Jurkat, Clone E6-1 (cell line): ENCODE measurements at places on chromosomes 1 and 21.

GRCh38 chr1:65478379-65479026 lies 58.0 kb downstream of the LEPR start:
- no peak for DNase-seq

GRCh38 chr21:34603002-34603709 lies 11.8 kb downstream of the RCAN1 start:
- no peak for DNase-seq

DNA sequence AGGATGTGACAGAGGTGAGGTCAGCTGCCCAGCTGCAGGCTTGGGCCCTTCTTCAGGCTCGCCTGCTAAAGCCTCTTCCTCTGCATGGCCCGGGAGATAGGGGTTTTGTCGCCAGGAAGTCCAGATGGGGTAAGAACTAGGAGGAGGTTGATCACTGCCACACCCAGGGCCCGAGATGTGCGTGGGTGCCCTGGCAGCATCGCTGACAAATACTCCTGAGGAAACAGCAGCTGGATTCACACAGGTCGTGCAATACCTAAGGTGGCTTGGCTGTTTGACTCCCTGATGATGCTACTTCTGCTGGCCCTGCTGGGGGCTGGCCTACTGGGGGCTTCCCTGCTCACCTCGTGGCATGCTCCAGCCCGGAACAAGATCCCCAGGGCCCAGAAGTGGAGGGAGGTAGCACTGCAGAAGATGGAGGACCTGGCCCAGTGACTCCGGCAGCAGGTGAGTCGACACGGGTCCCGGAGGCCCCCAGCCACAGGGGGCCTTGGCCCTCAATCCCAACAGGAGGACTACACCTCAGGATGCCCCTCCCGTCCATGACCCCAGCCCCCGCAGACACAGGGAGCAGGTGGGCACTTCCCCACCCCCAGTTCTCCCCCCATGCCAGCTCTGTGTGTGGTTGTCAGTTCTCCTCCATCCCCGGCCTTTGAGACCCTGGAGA lies 29.6 kb downstream of the FAAH start:
- no peak for DNase-seq

GRCh38 chr1:55827350-55827749 lies 612.2 kb upstream of the USP24 start:
- DNase-seq = no peak

- DNase-seq = no peak
Observed at GRCh38 chr1:233443040-233443760, 115.7 kb downstream of the MAP3K21 start.

DNA sequence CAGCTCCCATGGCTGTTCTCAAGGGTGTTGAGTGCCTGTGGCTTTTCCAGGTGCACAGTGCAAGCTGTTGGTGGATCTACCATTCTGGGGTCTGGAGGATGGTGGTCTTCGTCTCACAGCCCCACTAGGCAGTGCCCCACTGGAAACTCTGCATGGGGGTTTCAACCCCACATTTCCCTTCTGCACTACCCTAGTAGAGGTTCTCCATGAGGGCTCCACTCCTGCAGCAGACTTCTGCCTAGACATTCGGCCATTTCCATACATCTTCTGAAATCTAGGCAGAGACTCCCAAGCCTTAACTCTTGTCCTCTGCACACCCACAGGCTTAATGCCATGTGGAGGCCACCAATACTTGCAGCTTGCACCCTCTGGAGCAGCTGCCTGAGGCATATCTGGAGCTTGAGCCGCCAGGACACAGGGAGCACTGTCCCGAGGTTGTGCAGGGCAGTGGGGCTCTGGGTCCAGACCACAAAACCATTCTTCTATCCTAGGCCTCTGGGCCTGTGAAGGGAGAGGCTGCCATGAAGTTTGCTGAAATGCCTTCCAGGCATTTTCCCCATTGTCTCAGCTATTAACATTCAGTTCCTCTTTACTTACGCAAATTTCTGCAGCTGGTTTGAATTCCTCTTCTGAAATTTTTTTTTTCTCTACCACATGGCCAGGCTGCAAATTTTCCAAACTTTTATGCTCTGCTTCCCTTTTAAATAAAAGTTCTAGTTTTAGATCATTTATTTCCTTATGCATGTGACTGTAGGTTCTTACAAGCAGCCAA lies 8.8 kb upstream of the CAPN8 start:
- no peak for DNase-seq

DNA sequence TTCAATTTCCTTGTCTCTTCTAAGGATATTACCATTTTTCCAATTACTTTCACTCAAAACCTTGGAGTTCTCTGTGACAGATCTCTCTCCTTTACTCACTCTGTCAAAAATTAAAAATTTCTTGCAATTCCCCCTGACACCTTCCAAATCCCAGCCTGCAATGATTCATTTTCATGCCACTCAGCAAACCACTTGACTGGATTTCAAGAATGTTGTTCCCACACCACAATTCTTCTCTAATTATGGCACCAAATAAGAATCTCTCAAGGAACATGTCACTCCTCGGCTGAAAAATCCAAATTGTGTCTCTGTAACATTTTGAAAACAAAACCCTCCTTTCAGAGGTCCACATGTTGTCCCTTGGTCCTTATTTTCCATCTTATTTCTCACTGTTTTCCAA lies 438.9 kb upstream of the ZP4 start:
- DNase-seq = no peak

GRCh38 chr1:51385776-51386175 lies 55.4 kb upstream of the TTC39A start:
- no peak for DNase-seq

DNA sequence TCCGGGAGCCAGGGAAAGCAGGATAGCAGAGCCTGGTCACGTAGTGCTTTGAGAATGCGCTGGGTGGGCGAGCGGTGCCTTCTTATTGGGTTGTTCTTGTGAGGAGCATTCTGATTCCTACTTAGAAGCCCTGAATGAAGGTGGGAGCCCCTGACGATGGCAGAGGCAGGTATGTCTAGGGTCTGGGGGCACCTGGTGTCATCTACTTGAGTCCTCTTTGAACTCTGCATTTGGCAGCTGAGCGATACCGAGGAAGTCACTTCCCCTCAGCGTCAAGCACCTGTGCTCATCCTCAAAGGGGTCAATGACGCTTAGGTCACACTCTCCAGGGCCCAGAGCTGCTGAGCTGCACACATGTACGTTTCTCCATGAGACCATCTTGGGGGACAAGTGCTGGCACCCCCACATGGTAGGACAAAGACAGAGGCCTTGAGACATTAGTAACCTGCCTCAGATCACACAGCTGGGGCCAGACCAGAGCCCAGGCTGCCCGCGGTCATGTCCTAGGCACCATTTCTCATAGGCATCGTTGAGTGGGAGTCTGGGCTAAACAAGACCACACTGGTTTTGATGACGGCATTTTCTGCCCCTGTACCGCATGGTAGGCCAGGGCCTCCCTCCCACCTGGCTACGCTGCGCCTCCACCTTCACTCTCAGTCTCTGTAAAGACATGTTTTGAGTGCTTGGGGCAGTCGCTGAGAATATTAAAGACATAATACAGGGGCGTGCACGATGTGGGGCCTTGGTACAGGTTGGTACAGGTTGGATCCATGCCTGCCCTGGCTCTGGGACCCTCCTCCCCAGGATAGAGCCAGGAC lies 69.1 kb upstream of the ABCG1 start:
- DNase-seq = no peak

- DNase-seq = no peak
Observed at GRCh38 chr1:63747445-63747844, 26.4 kb upstream of the ROR1 start.

DNA sequence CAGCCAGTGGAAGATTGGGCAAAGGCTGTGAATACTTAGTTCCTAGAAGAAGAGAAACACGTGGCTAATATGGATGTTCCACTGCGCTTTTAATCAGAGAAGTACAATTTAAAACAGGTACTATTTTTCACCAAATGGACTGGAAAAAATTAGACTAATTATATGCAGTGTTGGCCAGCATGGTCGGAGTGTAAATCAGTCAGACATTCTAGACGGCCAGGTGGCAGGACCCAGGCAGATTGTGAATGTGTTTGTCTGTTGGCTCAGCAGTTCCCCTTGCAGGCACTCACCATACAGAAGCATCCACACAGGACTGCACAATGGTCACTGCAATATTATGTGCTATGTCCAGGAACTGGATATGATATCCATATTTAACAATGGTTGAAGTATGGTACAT lies 23.9 kb upstream of the SLC25A34 start:
- DNase-seq = no peak

- DNase-seq = no peak
Observed at GRCh38 chr1:242205622-242206489, 207.0 kb upstream of the MAP1LC3C start.

GRCh38 chr21:19844334-19844733 lies 1153.9 kb upstream of the NCAM2 start:
- DNase-seq = no peak

- DNase-seq = peak; percentile 51
Observed at GRCh38 chr1:246724731-246725095, 504 bp downstream of the SCCPDH start.

GRCh38 chr1:112507921-112508277 lies 866 bp upstream of the WNT2B start:
- DNase-seq = no peak

DNA sequence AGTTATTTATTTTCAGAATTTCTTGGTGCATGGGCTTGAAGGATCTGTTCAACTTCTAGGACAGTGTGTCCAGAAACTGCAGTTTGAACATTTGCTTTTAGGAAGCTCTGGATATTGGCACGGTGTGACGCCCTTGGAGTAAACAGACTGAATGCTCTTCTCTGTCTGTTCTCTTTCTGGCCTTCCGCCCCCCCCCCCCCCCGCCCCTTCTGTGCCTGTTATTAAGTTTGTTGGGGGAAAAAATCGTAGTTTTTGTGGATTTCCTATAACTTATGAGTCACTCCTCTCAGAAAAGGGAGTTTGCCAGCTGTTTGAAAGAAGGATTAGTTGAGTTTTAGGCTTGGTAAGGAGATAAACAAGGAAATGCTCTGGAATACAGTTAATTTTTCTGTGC lies 1.2 kb downstream of the KCTD3 start:
- no peak for DNase-seq

DNA sequence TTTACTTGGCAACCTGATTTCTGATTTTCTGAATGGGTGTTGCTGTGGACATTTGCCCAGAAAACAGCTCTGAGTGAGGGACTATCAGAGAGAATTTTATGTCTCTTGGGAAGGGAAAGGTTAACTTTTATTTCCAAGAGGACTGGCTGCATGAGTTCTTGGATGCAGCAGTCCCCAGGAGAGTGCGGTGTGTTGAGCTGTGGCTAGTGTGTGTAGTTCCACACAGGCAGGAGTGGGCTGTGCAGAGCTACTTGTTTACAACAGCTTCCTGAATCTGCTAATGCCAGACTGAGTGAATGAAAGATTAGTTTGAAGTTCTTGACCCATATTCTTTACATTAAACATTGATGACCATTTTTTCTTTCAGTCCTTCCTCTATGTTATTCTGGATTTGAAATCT lies 41.0 kb upstream of the APOBEC4 start:
- DNase-seq = no peak

- DNase-seq = no peak
Observed at GRCh38 chr1:208019257-208019656, 108.3 kb upstream of the CD34 start.

GRCh38 chr21:45364468-45365185 lies 40.3 kb upstream of the COL18A1 start:
- no peak for DNase-seq

- no peak for DNase-seq
Observed at GRCh38 chr1:160578175-160578524, 1.1 kb downstream of the CD84 start.

GRCh38 chr1:230391776-230392535 lies 34.2 kb downstream of the PGBD5 start:
- DNase-seq = peak; percentile 35

- no peak for DNase-seq
Observed at GRCh38 chr1:113901191-113901590, 3.4 kb downstream of the AP4B1 start.

GRCh38 chr1:40266786-40267535 lies 8.9 kb downstream of the ZMPSTE24 start:
- DNase-seq = no peak

- DNase-seq = no peak
Observed at GRCh38 chr1:147634645-147635044, 35.7 kb downstream of the ACP6 start.

- DNase-seq = no peak
Observed at GRCh38 chr1:8018492-8019228, 7.4 kb downstream of the ERRFI1 start.

DNA sequence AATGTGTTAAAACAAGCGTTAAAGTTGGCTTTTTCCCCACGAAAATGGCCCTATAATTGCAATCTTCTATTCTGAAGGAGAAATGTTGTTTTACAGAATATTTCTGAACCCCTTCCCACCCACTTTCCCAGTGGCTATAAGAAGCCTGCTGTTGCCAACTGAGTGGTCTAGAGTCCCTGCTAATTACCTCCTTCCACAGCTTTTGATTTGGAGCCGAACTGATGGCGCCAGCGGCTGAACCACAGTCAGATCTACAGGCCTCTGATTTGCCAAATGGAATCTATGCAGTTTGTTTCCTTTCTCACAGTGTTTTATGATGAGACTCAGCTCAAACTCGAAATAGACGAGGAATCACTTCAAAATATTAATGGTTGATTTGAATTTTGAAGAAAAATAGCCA lies 76.0 kb upstream of the C1orf105 start:
- DNase-seq = no peak

- no peak for DNase-seq
Observed at GRCh38 chr1:23624440-23624839, 65.1 kb upstream of the ID3 start.
